ENCODE measurements at places on chromosomes 12 and 14.
A peak's percentile ranks its signal among the peaks of the same experiment; 100 is the strongest.

DNA sequence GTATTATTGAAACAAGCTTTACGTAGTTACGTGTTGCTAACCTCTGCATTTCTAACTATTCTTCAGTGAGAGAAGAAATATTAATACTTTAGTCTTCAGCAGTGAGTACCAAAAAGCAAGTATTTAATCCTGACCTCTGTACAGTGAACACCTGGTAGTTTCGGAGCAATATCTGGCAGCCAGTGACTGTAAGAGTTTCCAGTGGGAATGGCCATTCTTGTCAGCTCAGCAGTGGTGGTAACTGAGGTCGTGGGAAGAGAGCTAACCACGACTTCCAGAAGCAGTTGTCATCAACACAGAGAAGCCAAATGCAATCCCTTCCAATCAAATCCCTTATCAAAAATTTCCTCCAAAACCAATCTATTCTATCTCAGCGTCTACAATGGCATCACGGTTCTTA is 1500.2 kb upstream of the FLRT2 start:
- DNase-seq = no peak

DNA sequence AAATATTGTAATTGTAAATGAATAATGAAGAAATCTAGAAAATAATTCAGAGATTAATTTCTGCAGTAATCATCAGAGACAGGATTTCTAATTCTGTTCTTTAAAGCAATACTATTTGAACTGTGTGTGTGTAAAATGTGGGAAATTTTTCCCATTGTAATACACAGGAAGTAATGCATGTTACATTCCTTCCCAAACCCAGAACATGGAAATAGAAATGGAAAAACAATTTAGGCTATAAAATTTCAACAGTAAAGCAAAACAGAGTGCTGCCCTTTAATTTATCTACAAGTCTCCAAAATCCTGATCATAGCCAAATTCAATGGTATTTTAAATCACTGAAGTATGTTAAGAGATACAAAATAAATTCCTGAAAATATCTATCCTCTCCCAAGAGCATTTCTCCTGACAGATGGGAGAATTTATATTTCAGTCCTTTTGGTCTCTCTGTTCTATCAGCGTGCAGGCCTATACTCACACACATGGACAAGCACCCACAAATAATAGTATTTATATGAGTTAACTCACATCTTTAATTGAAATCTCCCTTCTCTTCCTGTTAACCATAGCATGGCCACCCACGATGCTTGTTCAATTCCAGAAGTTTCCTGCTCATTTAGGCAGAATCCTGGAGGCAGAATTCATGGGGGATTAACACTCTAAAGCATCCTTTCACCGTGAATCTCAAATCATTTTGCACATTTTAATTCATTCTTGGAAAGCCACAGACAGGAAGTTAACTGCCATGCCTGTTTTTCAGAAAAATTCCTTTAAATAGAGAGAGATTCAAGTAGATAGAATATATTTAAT is 1465.4 kb upstream of the FLRT2 start:
- DNase-seq = peak; percentile 5

- no peak for DNase-seq
Measured at GRCh38 chr12:27237790-27238771, 6.0 kb upstream of the STK38L start.

DNA sequence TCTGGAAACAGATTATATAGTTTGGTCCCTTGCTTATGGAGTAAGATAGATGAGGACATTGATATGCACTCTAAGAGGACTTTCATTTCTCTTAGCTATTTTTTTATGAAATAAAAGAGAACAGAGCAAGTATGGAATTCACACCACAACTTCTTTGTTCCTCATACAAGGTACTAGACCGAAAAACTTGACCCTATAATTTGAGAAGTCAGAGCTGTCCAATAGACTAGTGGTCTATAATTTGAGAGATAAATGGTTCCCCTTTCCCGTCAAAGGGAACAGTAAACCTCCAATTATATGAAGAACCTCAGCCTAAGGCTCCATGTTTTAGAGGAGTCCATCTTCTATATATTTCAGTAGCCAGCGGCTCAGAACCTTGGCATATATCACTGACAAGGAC is 58.5 kb upstream of the HIF1A start:
- DNase-seq = no peak

- DNase-seq = no peak
Measured at GRCh38 chr12:1174659-1175058, 183.6 kb downstream of the ERC1 start.

DNA sequence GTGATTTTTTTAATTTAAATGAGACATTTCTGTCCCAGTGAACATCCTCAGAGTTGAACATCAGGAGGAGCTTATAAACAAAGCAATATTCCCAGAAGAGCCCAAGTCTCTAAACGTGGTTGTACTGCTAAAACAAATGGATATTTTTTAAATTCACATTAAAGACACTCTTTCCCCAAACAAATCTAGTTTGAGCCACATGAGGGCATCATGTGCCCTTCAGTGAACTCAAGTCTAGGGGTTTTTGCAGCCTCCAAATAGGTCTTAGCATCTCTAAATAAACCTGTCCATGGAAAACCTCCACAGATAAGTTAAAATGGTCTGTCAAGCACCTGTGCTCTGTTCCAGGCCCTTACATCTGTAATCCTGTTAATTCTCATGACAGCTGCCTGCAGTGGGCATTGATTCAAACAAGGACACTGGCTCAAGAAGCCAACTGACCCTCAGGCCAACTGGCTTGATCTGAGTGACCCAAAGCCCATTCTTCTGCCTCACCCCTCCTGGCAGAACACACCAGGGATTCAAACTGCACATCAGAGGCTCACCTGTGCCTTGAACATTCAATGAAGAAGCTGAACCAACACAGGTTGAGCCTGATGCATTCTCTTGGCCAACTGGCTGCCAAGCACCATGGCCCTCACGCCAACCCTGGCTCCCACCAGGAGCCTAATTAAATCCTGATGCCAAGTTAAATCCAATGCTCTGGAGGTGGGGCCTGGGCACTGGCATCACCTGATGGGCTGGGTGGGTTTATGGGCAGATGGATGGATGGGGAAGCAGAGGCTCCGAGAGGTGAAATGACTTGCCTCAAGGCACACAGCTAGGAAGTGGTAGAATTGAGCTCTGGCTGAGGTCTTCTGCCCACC is 8.6 kb downstream of the ISCU start:
- peak; percentile 57 for DNase-seq

DNA sequence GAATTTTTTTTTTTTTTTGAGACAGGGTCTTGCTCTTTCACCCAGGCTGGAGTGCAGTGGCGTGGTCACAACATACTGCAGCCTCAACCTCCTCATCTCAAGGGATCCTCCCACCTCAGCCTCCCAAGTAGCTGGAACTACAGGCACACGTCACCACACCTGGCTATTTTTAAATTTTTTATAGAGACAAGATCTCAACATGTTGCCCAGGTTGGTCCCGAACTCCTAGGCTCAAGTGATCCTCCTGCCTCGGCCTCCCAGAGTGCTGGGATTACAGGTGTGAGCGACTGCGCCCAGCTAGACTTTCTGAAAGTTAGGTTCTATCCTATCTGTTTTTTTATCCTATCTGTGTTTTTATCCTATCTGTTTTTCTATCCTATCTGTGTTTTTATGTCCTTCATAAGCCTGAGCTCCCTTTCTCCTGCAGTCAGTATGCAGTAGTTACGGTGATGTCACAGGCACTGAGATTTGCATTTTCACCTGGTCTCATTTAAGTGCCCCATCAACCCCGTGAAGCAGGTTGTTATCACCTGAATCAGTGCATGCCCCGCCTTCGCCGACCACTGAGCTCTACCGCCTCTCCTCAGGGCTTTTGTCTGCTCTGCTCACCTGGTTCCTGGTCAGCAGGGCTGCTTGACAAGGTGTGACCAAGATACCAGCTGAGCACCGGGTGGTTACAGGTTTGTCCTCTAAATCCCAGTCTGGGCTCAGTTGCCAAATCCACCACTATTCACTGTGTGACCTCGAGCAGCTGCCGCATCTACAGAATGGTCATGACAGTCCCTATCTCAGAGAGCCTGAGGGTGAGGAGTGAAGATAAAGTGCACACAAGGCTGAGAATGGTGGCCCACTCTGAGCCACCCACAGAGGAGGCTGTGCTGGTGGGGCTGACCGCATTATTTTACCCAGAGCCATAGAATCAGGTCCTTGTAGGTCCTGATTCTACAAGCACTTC is 33.1 kb downstream of the SYNDIG1L start:
- no peak for DNase-seq

DNA sequence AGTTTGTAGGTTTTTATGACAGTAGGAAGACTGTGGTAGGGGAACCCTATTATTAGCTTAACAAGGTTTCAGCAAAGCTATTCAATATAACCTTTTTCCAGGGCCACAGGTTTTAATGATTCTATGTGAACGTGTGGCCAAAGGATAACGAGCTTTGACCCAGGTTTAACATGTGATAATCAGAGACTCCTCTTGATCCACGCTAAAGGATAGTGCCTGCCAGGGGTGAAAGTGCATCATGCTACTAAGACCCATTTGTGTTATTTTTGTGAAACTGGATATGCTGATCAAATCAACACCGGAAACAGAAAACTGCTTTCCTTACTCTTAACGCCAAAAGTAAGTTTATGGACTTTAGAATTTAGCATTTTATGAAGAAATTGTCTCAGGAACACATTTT is 909 bp upstream of the TAOK3 start:
- no peak for DNase-seq

DNA sequence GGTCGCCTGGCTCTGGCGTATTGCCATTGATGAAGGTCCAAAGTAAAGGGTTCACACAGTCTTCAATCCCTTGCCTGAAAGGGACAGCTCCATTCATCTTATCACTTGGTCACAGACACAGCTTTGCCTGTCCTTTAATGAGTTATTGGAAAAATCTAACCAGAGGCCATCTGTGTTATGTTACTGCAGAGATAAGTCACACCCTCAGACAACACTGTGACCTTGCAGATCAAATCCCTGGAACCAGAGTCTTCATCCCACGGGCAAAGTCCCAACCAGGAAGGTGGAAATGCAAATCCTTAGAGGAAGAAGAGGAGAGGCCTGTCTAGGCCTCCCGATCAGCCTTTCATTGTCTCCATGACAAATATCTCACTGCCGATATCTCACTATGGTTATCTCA is 68.3 kb upstream of the SCN8A start:
- DNase-seq = no peak

DNA sequence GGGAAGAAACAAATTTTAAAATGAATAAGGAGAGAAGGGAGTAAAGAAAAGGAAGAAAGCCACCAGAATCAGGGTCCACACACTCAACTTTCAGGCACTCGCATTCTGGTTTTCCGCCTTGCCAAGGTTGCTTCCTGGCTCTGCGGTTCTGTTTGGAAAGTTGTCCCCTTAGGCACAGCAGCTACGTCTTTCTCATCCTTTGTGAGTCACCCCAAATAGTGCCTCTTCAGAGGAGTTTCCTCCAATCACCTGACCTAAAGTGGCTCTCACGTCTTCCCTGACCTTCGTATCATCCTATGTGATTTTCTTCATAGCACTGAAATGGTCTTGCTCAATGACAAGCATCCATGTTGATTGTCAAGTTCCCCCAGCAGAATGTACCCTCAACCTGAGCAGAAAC is 99.5 kb upstream of the TMCC3 start:
- no peak for DNase-seq

- DNase-seq = no peak
Measured at GRCh38 chr14:79354336-79354735, 857.0 kb downstream of the DIO2 start.

DNA sequence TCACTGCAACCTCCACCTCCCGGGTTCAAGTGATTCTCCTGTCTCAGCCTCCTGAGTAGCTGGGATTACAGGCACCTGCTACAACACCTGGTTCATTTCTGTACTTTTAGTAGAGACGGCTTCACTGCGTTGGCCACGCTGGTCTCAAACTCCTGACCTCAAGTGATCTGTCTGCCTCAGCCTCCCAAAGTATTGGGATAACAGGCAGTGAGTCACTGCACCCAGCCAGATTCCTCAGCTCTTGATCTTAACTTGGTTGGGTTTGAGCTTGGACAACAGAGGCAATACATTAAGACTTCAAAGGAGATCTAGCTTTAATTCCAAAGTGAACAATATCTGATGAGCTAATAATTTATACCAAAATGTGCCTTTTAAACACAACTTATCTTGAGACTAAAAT is 5.6 kb downstream of the DAZAP2 start:
- DNase-seq = no peak

GRCh38 chr14:26281280-26281998 is 316.4 kb downstream of the NOVA1 start:
- DNase-seq = peak; percentile 75

GRCh38 chr14:50060871-50061663 is 55.3 kb downstream of the VCPKMT start:
- DNase-seq = peak; percentile 80

DNA sequence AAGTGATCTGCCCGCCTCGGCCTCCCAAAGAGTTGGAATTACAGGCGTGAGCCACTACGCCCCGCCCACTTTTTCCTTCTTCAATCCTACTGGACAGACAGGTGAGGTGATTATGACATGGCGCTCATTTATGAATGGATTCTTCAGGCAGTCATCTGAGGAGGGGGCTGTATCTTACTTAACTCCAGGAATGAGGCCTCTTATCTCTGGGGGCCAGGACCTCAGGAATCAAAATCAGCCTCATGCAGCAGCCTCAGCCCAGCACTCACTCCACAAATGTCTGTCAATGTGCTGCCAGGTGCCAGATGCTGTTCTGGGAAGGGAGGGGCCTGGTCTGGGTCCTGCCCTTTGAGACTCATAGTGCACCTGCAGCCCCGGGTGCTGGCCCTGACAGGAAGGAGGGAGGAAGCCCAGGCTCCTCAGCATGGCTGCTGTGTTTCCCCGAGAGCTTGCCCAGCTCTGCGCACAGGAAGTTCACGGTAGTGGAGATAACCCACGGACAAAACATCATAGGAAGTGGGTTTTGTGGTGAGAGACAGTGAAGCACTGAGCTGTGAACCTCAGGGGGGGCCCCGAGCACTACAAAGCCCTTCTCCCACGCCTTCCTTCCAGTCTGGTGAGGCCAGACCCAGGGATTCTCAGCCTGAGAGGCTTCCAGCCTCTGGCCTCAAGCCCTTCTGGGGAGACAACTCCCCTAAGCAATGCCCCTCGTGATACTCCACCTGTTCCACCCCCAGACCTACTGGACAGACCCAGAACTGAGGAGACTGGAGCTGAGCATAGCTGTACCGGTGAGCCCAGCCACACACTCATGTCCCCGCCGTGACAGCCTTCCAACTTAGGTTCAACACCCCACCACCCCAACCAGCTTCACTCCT is 22.3 kb downstream of the GALNT6 start:
- peak; percentile 55 for DNase-seq

- no peak for DNase-seq
Measured at GRCh38 chr12:90515199-90516175, 439.5 kb downstream of the CCER1 start.

DNA sequence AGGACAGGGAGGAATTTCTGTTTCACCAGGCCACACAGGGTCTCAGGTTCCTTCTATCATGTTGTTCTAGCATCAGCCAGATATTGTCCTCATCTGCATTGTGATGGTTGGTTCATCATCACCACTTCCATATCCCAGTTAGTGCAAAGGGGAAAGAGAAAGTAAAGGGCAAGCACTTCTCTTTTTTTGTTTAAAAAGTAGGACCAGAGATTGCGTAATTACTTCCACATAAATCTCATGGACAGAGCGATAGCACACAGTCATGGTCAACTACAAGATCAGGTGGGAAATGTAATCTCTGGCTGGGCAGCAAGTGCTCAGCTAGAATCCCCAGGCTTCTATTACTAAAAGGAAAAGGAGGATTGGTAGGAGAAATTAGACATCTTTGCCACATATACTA is 155.1 kb downstream of the KIF21A start:
- no peak for DNase-seq

GRCh38 chr14:23483236-23483854 is 13.8 kb downstream of the NGDN start:
- peak; percentile 93 for DNase-seq
